Brain (organoid and tissue), 16 donors: ENCODE measurements at places on chromosomes 5 and 9.

DNA sequence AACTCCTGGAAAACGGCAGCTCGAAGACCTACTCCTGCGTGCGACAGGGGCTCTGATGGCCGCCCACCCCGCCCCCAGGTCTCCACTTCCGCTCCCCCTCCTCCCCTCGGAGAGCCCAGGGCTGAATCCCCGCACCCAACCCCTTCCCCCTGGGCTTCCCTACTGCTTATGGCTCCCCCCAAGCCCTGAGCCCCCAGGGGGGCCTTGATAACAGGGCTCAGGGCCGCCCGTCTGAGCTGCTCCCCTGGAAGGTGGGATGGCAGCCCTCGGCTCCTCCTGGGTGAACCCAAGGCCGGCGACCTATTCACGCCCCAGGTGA lies 30.4 kb downstream of the GLT6D1 start:
- no peak for DNase-seq

- DNase-seq = peak; percentile 37
These were observed 13.7 kb downstream of the C1QTNF2 start for GRCh38 chr5:160356550-160357347.

DNA sequence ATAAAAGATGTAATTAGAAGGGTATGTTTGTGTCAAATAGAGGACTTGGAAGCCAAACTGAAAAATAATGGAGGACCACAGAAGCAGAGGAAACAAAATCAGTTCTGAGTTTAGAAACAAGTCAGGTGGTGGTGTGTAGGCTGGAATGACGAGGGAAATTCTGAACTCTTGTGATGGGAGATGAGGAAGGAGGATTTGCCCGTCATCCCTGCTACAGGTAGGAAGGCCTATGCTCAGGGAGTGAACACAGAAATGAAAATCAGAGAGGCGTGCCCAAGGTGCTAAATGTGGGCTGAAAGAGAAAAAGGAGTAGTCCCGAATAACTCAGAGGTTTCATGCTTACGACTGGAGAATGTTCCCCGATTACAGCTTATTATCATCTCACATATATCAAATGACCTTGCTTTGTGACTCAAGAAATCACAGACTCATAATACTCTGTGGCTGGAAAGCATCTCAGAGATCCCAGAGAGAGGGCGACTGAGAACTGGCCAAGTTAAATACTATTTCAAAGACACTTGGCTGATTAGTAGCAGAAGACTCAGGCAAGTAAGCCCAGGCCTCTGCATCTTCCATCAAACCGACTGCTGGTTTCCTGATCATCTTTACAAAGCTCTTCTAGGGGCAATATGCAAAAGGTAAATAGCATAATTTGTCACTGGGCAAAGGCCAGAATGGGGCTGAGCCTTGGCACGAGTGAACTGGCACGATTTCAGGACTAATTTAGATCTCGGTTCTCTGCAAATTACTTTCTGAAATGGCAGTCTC lies 126.0 kb downstream of the SUSD1 start:
- no peak for DNase-seq

GRCh38 chr5:116573279-116573701 lies 1.3 kb downstream of the SEMA6A start:
- peak; percentile 67 for DNase-seq

GRCh38 chr9:130139251-130139650 lies 33.0 kb upstream of the NCS1 start:
- DNase-seq = peak; percentile 28

DNA sequence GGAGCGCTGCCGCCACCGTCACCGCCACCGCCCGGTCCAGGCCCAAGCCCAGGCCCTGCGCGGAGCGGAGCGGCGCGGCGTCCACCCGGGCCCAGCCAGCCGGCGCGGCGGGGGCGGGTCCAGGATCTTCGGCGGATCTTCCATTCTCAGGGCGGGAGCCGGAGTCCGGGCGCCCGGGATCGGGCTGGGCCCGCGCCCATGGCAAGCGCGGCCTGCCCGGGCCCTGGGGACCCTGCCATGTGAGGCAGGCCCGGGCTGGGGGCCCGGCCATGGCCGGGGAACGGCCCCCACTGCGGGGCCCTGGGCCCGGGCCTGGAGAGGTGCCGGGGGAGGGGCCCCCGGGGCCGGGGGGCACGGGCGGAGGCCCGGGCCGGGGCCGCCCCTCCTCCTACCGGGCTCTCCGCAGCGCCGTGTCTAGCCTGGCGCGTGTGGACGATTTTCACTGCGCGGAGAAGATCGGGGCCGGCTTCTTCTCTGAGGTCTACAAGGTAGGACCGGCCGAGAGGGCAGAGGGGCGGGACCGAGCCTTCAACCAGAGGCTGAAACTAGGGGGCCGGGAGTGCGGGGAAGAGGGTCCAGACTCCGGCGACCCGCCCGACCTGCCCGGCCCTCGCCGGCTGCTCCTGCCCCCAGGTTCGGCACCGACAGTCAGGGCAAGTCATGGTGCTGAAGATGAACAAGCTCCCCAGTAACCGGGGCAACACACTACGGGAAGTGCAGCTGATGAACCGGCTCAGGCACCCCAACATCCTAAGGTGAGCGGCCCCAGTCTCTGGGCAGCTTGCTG lies 482 bp downstream of the TESK1 start:
- peak; percentile 31 for DNase-seq

DNA sequence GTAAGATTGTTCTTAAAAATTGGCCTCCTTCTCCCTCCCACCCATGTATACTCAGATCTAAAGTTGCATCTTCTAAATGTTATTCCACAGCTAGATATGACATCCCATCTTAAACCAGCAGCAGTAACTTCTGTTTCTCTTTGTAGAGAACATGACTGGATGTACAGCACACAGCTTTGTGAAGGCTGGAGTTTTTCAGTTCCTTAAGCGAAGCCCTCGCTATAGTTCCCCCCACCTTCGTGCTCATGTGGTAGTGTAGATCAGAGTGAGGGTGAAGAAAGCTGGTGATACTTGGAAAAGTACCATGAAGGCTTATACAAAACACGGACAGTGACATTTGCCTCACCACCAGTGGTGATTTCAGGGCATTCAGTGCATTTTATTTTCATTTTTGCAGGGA lies 137.5 kb downstream of the MAT2B start:
- no peak for DNase-seq

DNA sequence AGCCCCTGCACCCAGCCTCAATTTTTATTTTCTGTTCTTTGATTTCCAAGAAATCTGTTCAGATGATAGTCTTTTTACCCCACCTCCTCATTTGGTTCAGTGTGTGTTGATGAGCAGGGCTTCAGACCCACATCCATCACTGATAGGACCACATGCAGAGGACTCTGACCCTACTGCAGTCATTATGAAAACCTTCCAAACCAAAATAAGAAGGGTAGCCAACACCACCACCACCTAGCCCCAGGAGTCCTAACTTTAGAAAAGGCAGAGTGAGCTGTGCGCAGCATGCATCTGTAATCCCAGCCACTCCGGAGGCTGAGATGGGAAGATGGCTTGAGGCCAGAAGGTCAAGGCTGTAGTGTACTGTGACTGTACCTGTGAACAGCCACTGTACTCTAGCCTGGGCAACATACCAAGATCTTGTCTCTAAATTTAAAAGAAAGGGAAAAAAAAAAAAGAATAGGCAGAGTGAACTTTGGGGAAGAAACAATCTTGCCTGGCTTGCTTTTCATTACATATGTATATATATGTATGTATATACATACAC lies 13.0 kb downstream of the CDKN2AIPNL start:
- DNase-seq = no peak

DNA sequence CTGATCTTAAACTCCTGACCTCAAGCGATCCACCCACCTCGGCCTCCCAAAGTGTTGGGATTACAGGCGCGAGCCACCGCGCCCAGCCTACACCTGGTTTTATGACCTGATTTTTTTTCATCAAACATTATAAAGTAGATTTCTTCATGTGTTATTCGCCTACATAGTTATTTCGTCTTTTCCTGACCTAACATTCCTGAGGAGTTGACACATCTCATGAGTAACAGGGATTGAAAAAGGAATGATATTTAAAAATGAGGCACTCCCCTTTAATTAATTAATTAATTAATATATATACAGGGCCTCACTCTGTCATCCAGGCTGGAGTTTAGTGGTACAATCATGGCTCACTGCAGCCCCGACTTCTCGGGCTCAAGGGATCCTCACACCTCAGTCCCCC lies 20.2 kb upstream of the MTMR12 start:
- no peak for DNase-seq

GRCh38 chr5:50712479-50712878 lies 46.0 kb downstream of the PARP8 start:
- no peak for DNase-seq

GRCh38 chr9:79962836-79963235 lies 391.1 kb downstream of the TLE4 start:
- DNase-seq = no peak

DNA sequence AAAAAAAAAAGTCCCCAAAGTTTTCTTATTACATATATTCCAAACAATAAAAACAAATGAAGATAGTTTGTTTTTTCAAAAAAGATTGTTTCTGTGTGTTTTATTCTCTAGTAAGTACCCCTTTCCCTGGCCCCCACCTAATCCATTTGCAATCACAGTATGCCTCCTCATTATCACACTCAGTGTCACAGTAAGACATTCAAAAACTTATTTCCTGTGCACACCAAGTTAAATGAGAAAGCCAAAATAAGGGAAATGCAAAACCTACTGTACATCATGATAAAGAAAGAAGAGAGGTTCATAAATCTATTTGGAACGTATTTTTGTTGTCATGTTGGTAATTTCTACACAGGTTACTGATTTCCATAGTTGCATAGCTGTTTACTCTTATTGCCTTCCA lies 62.3 kb downstream of the ST8SIA4 start:
- no peak for DNase-seq

GRCh38 chr9:38026021-38026809 lies 42.8 kb downstream of the SHB start:
- peak; percentile 75 for DNase-seq

DNA sequence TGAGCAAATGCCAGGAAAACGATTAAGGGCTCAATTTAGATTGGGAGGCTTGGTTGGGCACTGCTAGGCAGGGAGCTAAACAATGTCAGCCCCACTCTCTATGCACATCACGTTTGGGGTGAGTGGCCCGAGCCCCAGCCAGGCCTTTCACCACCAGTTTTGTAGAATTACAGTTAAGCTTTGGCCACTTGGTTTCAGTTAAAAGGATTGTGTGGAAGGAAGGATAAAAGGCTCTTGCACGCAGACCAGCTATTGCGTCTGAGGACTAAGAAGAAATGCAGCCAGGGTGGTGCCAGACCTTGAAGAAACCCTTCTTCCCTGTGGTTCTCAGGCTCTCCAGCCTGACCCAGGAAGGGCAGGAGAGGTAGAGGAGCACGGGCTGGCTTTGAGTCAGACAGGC lies 125.3 kb upstream of the SLC44A1 start:
- DNase-seq = peak; percentile 78

DNA sequence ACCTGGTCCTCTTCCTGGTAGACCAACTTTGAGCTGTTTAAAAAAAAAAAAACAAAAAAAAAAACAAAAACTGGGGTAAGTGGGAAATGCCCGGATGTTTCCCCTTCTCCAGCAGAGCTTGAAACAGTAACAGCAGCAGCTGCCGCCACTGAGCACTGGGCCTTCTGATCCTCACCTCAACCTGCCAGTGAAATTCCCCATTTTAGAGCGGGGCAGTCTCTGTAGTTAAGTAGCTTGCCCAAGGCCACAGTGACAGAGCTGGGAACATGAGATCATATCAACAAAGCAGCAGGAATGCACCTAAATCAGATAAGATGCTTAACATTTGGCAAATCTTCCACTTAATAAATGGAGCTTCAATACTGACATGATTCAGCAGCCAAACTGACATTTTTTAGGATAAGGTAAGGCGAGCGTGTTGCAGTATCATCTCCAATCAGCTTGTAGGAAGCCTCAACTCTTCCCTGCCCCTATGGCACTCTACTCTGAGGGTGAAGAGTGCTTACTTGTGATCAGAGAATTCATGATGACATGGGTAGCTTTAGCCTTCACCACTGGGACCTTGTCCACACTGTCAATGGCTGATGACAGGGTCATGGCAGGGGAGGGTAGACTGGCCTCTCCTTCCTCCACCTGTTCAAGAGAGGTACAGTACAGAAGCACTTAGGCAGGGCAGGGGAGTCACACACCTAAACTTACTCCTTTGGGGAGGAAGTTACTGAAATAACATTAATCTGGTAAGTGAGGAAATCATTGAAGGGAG lies 9.3 kb downstream of the KIAA1191 start:
- DNase-seq = no peak

DNA sequence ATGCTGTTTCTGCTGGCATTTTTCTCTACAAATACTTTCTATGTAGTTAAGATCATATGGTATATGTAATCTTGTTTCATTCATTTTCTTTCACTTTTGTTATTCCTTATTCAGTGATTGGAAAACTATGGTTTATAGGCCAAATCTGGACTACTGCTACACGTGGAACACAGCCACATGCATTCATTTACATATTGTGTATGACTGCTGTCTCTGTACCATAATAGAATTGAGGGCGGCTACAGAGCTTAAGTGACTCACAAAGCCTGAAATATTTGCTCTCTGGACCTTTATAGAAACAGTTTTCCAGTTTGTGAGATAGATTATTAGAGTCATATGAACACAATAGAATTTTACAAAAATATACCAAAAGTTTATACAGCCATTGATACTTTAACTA lies 133.6 kb upstream of the CDKN2B start:
- DNase-seq = no peak

- DNase-seq = peak; percentile 80
These were observed 9.1 kb downstream of the PTCH1 start for GRCh38 chr9:95507464-95508241.

- peak; percentile 76 for DNase-seq
These were observed 71.3 kb downstream of the TMC1 start for GRCh38 chr9:72592502-72593403.

- DNase-seq = no peak
These were observed 43.6 kb downstream of the GRIA1 start for GRCh38 chr5:153534102-153534501.

- no peak for DNase-seq
These were observed 39.0 kb upstream of the TMEM250 start for GRCh38 chr9:136157477-136158265.

DNA sequence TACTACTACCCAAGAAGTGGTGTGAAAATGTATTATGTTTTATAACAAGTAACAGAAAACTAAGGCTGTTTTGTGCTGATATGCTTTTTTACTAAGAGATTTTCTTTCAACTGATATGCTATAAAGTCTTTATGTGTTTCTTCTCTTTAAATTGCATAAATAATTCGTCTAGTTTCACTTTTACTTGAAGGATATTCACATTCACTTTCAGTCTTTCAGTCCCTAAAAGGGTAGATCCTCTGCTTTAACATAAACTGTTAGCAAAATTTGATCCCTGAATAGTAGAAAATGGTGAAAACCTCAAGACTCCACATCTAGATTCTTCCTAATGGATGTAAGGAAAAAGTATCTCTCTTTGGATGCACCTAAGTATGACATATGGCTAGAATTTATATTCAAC lies 69.0 kb upstream of the FST start:
- DNase-seq = no peak

- DNase-seq = peak; percentile 78
These were observed 1740.1 kb upstream of the WWC1 start for GRCh38 chr5:166551384-166551783.

DNA sequence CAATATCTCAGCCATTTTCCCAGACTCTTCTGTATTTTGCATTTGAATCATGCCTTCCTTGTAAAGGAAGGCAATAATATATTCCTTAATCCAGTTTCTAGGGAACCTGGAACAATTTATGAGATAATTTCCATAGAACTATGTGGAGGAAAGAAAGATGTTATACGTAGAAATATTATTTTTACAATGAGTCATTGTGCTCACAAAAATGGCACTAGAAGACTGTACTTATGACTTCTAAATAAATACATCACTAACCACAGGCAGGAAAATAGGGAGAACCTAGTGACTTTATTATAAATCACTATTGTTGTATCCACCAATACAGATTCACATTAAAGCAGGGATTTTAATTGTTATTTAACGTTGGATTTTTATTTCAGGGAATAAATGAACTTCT lies 87.6 kb downstream of the FBXO38 start:
- DNase-seq = no peak

GRCh38 chr5:180605554-180606214 lies 14.4 kb upstream of the SCGB3A1 start:
- peak; percentile 65 for DNase-seq
